ENCODE measurements at places on chromosomes 11 and 22.

- DNase-seq: no peak
Measured at GRCh38 chr11:125481531-125481930, 14.5 kb downstream of the FEZ1 start.

- peak; percentile 23 for DNase-seq
Measured at GRCh38 chr22:40791241-40791640, 27.9 kb downstream of the SLC25A17 start.

- DNase-seq: no peak
Measured at GRCh38 chr11:2998073-2998850, 6.1 kb upstream of the NAP1L4 start.

GRCh38 chr11:7034019-7034418, 13.7 kb downstream of the NLRP14 start:
- no peak for DNase-seq

- DNase-seq: no peak
Measured at GRCh38 chr11:111456086-111456858, 55.9 kb downstream of the BTG4 start.

DNA sequence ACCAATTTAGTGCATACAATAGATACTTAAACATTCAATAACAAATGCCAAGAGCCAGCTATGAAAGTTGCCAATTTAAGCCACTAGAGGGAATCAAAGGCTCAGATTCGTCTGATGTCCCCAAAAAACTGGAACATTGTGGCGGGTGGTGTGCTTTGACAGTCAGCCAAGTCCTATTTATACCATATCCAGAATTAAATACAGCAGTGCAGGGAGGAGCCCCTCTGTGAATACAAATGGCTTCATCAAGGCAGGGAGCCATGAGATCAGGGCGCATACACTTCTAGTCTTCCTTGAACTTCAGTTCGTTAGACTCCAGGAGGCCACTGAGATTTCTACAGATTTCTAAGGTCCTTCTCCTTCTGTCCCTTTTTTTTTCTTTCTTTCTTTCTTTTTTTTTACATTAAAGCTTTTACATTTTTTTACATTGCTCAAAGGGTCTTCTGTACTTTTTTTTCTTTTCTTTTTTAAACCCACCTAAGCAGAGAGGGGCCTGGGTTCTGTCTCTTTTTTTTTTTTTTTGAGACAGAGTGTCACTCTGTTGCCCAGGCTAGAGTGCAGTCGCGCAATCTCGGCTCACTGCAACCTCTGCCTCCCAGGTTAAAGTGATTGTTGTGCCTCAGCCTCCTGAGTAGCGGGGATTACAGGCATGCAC, 41.5 kb upstream of the HSPA8 start:
- DNase-seq: peak; percentile 81

DNA sequence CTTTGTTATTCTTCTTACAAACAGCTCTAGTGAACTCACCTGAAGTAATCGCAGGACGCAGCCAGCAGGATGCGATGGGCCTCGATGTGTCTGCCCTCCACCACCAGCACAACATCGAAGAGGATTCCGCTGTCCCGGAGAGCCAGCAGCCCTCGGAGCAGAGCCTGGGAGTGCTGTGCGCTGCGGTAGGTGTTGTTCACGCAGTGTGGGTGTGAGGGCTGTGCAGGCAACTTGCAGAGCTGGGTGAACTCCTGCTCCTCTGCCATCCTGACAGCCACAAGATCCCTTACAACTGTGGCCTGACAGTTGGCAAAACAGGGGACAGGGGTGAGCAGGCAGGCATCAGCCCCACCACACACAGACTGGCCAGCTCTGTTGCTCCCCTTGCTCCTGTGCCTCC, 6.6 kb downstream of the KLHL22 start:
- no peak for DNase-seq

GRCh38 chr11:110071197-110071596, 22.0 kb upstream of the ZC3H12C start:
- no peak for DNase-seq

DNA sequence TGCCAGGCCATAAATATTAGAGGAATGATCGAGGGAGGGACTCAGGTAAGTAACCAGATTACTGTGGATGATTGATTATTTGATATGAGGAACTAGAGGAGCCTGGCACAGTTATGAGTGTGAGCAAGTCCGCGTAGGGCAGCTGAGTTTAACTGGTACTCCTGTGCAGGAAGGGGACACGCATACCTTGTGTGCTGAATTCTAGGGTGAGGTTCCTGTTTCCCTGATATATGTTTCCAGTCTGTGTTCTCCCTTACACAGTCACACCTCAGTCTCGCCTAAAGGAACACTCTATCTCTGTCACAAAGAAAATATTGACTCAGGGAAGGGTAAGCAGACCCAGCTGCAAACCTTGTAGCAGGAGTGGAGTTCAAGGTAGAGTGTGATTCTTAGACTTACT, 17.4 kb downstream of the SGSM3 start:
- DNase-seq: no peak

- DNase-seq: no peak
Measured at GRCh38 chr22:29700900-29701154, 19.0 kb upstream of the CABP7 start.

DNA sequence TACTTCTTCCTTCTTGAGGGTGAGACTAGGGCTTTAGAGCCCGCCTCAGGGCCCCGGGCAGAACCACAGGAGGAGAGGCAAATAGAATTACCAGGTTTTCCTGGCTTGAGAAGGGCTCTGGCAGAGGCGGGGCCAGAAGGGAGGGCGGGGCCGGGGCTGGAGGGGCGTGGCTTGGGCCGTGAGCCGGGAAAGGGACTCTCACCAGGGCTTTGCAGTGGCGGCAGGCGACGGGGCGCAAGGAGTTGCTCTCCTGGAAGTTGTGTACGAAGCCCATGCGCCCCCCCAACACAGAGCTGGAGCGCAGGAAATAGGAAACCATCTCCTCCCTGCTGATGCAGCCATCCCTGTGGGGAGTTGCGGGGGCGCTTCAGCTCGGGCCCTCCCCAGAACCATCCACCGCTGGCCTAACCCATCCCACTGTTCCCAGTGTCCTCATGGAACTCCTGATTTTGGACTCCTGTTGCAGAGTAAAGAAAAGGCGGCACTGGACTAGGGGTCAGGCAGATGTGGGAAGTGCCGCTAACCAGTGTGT, 6.9 kb upstream of the NRXN2 start:
- peak; percentile 23 for DNase-seq

DNA sequence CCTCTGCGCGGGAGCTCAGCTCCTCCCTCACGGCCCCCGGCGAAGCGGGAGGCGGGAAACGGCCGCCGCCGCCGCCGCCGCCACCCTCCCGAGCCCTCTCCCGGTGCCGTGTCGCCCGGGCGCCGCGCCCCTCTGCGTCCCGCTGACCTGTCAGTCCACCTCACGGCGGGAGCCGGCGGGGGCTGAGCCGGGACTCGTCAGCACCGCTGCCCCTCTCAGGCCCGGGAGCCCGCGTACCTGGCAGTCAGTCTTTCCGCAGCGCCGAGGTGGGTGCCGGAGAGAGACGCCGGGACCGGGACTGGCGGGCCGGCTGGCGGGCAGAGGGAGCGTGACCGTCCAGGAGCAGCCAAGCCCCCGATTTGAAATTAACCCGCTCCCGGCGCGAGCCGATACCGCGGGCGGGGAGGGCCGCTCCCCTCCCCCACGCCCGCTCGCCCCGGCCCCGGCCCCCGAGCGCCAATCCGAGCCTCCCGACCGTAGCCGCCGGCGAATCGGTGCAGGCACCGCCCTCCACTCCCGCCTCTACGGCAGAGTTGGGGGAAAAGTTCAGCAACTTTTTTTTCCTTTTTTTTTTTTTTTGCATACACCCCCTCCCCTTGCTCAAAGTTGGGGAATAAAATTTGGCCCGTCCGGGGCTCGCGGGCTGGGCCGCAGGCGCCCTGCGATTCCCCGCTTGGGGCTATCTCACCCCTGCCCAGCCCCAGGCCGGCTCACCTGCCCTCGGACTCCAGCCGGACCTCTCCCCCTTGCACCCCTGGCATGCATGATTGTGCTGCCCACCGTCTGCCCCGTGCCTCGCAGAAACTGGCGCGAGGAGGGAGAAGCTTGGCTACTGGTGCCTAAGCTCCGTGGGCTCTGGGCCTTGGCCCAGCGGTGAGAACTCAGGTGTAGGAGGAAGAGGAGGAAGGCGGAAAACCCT, 774 bp upstream of the E2F8 start:
- no peak for DNase-seq

- DNase-seq: no peak
Measured at GRCh38 chr22:30718938-30719337, 24.3 kb downstream of the OSBP2 start.

DNA sequence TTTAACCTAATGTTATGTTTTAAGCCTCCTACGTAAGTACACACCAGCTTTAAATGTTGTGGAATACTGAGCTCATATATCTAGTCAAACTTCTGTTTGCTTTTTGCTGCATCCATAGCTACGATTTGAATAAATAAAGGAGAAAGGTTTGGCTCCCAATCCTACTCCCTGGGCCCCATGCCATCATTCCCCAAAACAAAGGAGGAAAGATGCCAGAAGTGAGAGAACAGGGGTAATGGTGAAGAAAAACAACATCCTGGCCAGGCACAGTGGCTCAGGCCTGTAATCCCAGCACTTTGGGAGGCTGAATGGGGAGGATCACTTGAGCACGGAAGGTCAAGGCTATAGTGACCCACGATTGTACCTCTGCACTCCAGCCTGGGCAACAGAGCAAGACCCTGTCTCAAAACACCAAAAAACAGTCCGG, 26.5 kb downstream of the SCGB1A1 start:
- DNase-seq: no peak

GRCh38 chr11:63888170-63889086, 28.5 kb downstream of the RCOR2 start:
- peak; percentile 65 for DNase-seq

DNA sequence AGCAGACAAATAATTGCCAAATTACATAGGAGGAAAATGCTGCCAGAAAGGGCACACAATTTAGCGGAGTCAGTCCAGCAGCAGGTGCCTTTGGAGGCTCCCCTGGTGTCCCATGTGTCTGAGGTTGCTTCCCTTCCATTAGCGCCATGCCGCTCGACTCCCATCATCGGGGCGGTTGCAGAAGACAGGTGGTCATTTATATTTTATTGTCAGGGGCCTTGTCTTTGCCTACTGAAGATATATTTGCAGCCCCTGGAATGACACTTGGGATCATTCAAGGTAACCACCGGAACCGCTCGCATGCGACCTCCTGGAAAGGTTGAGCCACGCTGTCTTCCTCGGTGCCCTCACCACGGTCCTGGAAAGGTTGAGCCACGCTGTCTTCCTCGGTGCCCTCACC, 298.3 kb downstream of the TBC1D22A start:
- no peak for DNase-seq

- no peak for DNase-seq
Measured at GRCh38 chr22:49502126-49502826, 325.4 kb downstream of the BRD1 start.

DNA sequence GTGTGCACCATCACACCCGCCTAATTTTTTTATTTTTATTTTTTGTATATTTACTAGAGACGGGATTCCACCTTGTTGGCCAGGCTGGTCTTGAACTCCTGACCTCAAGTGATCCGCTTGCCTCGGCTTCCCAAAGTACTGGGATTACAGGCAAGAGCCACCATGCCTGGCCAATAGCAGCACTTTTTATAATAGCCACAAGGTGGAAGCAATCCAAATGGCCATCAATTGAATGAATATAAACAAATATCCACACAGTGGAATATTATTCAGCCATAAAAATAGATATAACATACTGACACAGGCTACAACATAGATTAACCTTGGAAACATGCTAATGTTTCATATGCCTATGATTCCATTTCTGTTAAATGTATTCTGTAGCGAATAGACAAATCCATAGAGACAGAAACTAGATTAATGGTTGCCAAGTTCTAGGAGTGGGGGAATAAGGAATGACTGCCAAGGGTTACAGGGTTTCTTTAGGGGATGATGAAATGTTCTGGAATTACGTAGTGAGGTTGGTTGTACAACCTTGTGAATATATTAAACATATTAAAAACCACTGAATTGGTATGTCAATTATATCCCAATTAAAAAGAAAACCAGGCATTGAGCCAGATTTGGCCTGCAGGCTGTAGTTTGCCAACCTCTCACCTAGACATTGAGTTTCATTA, 4.8 kb downstream of the VPS51 start:
- DNase-seq: no peak

GRCh38 chr11:106670069-106670468, 348.2 kb downstream of the GUCY1A2 start:
- no peak for DNase-seq

DNA sequence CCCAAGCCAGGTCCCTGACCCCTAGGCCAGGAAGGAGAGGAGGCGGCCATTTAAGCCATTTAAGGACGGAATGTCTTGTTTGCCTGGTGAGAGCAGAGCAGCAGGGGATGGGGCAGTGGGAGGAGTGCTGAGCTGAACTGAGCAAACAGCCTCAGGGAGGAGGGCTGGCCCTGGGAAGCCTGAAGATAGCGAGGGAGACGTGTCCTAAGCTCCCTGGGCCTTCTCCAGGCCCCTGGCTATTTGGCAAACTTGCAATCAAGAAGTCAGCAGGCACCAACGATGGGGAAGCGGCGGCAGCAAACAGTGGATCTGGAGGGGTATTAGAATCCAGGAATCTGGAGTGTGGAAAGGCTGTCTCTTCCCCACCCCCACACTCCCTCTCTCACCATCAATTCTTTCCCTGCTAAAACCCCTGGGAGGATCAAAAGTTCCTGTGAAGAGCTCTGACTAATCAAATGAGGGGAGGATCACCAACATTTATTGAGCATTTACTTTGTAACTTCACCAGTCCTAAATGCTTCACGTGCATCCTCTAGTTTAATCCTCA, 8.8 kb downstream of the BCL9L start:
- peak; percentile 91 for DNase-seq

DNA sequence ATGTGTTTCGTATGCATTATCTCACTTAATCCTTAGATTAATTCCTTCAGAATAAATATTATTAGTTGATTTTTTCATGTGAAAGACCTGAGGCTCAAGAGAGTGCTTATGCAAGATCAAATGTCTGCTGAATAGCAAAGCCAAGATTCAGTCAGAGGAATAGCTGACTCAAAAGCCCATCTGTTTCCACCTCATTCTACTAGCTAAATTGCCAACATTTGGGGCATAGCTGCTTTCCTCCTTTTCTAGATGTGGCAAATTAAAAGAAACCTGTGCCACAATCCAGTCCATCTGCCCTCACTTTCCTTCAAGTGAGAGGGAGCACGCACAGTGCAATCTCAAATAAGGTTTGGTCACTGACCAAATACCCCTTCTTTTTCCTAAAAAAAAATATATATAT, 121.1 kb downstream of the PAX6 start:
- DNase-seq: peak; percentile 36

DNA sequence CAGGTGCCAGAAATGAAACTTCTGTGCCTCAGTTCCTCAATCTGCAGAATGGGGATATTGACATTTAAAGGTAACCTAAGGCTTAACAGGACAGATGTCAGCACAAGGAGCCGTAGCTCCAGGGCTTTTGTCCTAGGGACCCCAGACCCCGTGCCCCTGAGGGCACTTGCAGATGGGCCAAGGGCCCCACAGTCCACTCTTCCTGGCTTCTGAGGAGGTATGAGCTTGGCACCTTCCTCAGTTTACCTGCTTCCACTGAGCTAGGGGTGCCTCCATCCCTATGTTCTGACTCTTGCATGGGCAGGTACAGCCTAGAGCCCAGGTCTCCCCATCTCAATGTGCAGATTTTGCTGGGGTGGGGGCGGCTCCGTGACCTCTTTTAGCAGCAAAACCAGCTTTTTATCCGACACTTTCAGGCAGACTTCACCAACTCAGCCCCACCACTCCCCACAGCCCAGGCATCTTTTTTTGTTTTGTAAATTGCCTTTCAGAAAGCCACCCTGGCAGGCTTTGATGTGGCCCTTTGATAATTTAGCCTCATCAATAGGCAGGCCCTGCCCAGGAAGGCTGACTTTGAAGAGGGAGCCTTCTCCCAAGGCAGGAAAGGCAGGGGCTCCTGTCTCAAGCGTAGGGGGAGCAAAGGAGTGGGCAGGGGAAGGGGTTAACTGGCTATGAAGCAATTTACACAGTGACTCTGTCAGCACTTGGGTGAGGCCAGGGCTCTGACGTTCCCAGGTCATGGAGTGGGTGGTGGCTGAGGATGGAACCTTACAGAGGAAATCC, 23.7 kb upstream of the FGF3 start:
- no peak for DNase-seq
